ENCODE measurements at places on chromosomes 1 and 21.

- DNase-seq, result no peak
Measured at GRCh38 chr1:38656726-38657125, 202.8 kb downstream of the RRAGC start.

DNA sequence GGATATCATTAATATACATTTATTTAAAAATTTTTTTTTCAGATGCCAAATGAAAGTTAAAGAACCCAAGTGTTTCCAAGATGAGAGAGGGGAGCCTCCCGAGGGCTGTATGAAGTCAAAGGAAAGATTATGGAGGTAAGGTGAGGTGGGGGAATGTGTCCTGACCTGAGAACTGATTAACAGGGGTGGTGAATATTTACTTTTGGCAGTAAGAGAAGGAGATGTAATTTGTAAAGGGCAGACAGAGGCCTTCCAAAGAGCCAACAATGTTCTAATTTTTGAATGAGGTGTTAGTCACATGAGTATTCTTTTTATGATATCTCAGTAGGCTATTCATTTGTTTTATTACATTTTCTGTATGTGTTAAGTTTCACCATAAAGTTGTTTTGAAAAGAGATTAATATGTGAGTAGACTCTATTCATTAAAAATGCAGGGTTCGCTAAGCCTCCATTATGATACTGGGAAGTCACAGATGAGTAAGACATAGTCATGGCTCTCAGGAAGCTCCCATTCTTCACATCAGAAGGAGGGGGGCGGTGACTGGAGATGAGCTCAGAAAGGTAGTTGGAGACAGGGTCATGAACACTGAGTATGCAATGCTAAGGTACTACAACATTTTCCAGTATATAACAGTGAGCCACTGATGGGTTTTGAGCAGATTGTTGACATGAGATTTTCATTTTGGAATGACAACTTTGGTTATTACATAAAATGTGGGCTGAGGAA is 62.4 kb upstream of the TNFSF18 start:
- DNase-seq, result no peak

GRCh38 chr1:113088972-113089371 is 16.0 kb downstream of the LRIG2 start:
- no peak for DNase-seq

- no peak for DNase-seq
Measured at GRCh38 chr1:10679496-10680220, 116.8 kb downstream of the CASZ1 start.

DNA sequence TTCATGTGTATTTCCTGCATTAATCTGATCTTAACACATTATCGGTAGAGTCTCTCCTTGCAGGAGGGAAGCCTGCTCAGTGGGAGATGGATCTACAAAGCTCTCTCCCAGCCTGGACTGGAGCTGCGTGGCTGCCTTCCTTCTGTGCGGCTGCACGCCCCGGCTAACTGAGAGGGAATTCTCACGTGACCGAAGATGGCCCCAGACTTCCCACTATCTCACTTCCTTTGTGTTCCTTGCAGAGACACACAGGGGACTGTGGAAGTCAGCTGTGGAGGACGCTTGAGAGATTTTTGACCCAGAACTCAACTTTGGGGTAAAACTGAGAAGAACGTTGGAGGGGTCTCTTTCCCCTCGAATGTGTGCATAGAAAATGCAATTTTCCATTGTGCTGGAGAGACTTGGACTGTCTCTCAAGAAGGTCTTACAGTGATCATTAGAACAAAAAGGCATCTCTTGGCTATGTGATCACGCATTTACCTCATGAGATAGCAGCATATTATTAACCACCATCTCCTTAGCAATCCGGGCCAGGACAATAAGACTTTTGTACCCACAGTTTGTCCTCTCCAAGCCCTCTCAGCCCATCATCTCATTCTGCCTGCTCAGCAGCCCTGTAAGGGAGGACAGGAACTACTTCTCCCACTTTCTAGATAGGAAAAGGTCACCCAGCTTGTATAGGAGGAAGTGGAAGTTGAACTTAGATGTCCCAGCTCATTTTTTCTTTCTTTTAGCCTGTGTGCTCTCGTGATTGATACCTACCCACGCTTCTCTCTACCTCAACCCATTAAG is 49.3 kb upstream of the TARBP1 start:
- DNase-seq, result no peak

DNA sequence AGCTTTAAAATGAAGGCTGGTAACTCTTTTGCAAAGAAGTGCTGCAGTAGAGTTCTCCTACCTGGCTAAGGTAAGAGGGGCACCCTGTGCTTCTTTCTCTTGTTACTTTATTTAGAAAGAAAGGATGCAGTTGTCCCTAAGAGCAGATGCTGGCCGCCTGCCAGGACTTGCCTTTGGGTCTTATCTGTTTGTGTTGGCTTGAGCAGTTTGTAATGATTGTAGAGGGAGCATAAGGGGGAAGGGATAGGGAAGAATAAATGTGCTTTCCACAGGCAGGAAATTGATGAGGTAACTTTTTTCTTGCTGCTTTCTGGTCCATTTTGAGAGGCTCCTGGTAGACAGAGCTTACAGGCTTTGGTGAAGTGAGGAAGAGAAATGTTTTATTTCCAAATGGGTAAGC is 229.6 kb downstream of the HHAT start:
- DNase-seq, result peak; percentile 0

- DNase-seq, result no peak
Measured at GRCh38 chr1:61523893-61524605, 200.9 kb downstream of the TM2D1 start.

DNA sequence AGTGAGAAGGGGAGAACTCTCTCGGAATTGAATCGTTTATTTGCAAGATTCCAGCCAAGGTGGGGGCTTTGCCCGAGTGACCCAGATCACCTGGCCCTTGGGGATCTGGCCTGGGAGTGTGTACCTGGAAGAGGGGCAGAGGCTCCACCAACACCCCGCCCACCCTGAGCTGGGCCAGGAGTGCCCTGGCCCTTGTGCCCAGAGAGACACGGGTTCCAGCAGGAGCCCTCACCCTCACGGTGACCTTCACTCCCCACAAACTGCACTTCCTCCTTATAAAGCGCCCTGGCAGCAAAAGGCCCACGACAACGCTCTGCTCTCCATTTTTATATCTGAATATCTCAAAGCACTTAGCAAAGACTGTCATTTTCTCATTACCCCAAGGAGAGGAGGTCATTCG is 16.6 kb downstream of the CASZ1 start:
- no peak for DNase-seq

DNA sequence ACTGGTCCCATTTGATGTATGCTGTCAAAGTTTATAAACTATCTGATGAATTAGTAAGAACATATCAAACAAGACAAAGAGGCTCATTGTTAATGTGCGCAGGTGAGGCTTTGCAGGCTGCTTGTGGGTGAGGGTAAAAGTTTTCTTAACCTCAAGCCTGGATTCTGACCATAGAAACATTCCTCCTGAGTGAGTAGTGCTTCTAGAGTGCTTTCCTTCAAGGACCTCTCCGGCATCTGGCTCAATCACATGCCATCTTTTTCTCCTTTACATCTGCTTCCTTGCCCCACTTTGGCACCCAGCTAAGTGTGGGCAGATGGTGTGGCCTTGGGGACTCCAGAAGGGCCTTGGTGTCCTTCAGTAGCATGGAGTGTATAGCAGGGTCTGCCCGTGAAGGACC is 104.0 kb downstream of the ROR1 start:
- no peak for DNase-seq

GRCh38 chr1:20724364-20725188 is 6.8 kb upstream of the KIF17 start:
- no peak for DNase-seq

- DNase-seq, result no peak
Measured at GRCh38 chr1:11071463-11072215, 11.8 kb upstream of the SRM start.

DNA sequence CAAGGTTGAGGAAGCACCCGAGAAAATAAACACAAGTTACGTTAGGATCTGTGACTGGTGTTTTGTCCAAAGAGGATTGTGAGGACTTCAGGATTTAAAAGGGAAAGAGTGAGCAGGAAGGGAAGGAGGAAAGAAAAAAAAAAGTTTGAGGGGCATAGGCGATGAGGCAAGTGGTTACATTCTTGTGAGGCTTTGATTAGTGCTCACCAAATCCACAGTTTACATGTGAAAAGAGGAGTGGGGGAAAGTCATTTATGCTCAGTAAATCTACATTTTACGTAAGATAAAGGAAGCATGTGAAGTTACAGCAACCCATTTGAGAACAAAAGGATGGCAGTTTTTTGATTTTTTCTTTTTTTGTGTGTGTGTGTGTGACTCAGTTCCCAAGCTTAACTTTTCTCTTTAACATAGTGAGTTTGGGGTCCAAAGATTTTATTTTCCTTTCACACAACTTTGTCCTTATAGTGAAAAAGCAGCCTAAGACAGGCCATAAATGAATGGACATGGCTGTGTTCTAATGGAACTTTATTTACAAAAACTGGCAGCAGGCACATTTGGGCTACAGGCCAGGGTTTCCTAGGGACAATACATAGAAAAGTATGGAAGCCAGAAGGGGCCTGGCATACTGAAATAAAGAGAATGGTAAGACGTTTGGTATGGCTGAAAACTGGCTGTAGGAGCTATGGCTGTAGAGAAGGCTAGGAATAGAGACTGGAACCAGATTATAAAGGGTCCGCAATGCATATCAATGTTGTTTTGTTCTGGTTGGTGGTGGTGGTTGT is 121.7 kb downstream of the FGGY start:
- no peak for DNase-seq

DNA sequence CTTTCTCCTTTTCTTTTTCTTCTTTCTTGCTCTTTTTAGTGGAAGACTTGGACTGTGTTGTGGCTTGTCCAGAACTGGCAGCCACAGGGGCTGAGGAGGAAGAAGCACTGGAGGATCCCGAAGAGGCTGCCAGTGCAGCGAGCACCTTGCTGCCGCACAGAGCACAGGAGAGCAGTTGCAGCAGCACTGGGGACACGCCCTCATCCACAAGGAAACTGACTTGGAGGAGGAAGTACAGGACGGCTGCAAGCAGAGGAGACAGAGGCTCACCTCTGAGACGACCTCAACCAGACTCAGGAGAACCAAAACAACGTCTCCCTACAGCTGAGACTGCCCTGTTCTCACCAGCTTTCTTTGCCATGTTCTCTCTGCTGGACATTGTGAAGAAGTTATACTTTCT is 88.9 kb downstream of the UBR4 start:
- no peak for DNase-seq

Data from NCI-H748 treated with DMSO at 0.1 percent for 48 hours (cell line).